ENCODE measurements at places on chromosomes 16 and 17. TPM values are rescaled to one million over a fixed set of nuclear protein-coding genes. Genes with fewer than 3 reads are reported as not detected.

GRCh38 chr16:81996664-81997509 lies 14.4 kb downstream of the SDR42E1 start:
- no peak for DNase-seq

DNA sequence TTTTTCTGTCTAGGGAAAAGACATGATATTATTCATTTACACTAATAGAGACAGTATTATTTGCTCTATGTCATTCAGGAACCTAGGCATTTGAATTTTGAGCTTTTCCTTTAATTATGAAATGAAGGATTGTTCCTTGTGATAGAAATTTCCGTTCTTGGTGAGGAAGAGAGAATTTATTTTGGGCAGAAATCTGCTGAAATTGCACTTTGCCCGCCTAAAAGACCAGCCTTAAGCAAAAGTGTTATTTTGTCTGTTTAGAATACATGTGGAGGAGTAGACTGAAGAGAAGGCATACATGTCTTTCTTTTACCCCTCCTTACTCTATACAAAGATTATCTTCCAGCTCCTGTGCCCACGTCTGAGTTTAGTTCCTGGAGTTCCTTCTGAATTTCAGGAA lies 16.8 kb upstream of the KRT10 start:
- DNase-seq: no peak

DNA sequence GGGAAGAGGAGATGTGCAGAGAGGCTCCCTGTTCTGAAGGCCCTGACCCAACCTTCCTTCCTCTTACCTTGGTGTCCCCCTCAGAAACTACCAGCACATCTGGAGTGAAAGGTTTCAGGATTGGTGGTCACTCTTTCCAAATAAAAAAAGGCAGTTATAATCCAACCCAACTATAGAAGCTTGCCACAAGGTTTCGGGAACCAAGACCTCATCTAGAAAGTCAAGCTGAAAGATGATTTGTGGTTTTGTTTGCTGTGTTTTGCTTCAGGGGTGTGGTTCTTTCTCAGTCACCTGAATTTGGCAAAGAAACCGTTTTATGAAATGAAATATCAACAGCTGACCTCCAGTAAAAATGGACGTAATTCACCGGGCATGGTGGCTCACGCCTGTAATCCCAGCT lies 19.3 kb downstream of the SHMT1 start:
- no peak for DNase-seq

GRCh38 chr16:700684-701584 lies 4.7 kb downstream of the FBXL16 start:
- DNase-seq: no peak

GRCh38 chr16:24967074-24967473 lies 48.1 kb downstream of the ARHGAP17 start:
- no peak for DNase-seq

- no peak for DNase-seq
These were observed 26.3 kb downstream of the UBALD1 start for GRCh38 chr16:4588386-4588785.

DNA sequence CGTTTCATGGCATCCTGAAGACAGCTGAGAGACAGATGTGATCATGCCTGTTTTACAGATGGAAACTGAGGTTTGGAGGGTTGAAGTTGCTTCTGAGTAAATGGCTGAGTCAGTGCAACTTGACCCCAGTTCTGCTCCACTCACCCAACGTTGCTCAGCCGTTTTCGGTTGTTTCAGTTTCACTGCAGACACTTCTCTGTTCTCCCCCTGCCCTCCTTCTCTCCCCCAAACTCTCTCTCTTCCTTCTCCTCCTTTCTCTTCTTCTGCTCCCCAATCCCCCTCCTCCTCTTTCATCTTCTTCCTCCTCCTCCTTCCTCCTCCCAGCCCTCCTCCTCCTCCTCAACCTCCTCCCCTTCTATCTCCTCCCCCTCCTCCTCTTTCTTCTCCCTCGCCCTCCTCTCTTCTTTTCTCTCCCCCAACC lies 9.4 kb upstream of the CEP20 start:
- DNase-seq: no peak

- no peak for DNase-seq
These were observed 33.8 kb downstream of the GTF3C1 start for GRCh38 chr16:27515874-27516353.

The CCL4L2 gene
- not detected for total RNA-seq

DNA sequence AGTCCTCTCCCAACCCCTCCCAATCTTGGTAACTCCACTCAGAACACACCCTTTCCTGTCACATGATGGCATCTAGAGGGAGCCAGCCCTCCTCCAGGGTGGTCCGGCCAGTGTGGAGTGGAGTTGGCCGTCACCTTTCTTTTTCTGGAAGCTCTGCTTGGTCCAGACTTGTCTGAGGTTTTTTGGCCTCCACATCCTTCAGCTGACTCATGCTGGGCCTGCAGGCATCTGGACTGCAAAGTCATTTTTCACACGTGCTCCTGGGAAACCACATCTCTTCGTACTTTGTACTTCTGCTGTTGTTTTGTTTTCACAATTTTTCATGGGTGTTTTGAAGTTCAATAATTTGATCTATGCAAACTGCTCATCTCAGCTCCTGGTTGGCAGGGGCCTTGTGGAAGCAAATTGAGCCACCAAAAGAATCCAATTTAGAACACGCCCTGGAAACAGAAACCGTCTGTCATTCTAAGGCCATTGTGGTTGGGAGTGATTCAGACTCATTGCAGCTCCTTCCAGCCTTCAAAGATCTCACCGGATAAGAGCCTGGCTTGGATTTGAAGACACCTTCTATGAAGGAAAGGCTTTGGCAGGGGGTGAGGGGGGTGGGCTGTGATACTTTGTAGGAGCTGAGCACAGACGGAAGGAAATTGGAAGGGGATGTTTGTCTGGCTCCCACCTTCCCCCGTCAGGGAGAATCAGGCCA lies 42.4 kb upstream of the NF1 start:
- no peak for DNase-seq

The HSD17B1 gene
- total RNA-seq: 4.4 TPM

- no peak for DNase-seq
These were observed 548 bp upstream of the KRTAP4-11 start for GRCh38 chr17:41118721-41119120.

GRCh38 chr17:28901866-28902818 lies 737 bp downstream of the DHRS13 start:
- DNase-seq: no peak

The GSG1L gene
- total RNA-seq: not detected

GRCh38 chr16:11315510-11315909 lies 29.7 kb upstream of the RMI2 start:
- DNase-seq: no peak

GRCh38 chr16:89216315-89217137 lies 977 bp upstream of the ZNF778 start:
- peak; percentile 90 for DNase-seq

The BRIP1 gene
- total RNA-seq: 0.60 TPM

The CCL3 gene
- total RNA-seq: 3.6 TPM

The CCDC200 gene
- not detected for total RNA-seq

- DNase-seq: peak; percentile 43
These were observed 2.4 kb upstream of the MTSS2 start for GRCh38 chr16:70688246-70688742.

The SSTR5 gene
- not detected for total RNA-seq

GRCh38 chr17:8152112-8152775 lies at the start of gene PER1:
TSS of gene PER1 (minus strand) at chr17:8152404. CDS start at chr17:8150706, 1,698 bp downstream.
- DNase-seq: peak; percentile 97

GRCh38 chr17:9434642-9435057 lies 141.0 kb downstream of the STX8 start:
- no peak for DNase-seq

DNA sequence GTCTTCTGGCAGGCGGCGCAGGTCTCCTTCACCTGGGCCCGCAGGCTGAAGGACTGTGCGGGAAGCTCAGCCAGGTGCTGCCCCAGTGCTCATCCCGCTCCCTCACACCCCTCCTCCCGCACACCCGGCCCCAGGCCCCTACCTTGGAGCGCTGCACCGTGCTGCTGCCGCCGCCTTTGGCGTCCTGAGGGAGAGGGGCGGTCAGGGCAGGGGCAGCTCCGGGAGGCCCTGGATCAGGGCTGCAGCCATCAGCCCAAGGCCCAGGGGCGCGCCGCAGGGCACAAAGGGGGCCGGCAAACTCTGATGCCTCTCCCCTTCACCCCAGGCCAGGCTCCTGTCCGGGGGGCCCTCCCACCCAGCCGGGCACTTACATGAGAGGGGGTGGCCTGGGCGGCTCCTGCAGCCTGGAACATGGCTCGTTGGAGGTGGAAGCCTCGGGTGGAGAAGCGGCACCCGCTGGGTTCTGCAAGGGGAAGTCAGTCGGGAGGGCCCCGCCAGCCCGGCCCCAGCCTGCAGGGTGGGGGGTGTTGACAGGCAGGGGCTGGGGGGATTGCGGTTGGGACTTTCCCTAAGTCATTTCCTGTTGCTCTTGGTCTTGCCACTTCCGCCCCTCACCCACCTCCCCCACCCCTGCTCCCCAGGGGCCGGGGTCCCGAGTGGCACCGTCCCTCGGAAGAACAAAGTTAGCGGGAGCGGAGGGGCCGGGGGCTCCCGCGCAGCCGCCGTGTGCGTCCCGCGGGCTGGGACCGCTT lies 863 bp downstream of the LIMD2 start:
- DNase-seq: no peak

The FLYWCH2 gene
- 76.8 TPM for total RNA-seq

The MT2A gene
- total RNA-seq: 612 TPM

DNA sequence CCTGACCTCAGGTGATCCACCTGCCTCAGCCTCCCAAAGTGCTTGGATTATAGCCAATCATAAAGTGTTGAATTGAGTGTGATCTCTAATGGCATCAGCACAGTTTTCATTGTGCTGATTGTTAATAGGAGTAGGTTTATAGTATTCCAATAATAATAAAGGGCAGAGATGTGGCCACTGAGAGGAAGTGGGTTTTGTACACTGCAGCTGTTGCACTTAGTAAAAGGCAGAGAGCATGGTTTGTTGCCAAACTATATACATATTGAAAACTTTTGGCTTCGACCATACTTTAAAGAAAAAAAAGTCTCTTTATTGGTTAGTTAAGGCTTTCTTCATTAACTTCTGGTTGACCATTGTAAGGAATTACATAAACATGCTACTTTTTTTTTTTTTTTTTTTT lies 185.9 kb downstream of the CDK5R1 start:
- no peak for DNase-seq
